Activated T-helper 1 cell treated with Interleukin-2 at 50 U/mL for 16 hours (primary cell): ENCODE measurements at places on chromosomes 6 and 20.

GRCh38 chr6:90807791-90808701 is 221.2 kb upstream of the MAP3K7 start:
- no peak for DNase-seq

GRCh38 chr6:100342830-100343229 is 121.9 kb downstream of the SIM1 start:
- no peak for DNase-seq

DNA sequence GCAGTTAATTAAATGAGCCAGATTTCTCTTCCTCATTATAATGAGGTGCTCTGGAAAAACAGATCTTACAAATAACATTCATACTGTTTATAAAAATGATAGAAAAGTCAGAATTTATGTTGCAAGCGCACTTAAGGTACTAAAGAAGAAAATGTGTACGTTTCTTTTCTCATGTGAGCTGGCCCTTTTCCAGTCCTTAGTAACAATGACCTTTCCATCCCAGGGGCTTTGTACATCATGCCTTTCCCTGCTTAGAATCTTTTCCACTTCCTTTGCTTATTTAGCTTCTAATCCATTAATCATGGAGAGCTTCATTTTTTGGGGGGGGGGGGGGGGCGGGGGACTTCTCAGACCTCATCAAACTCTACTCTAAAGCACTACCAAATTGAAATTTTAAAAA is 4.8 kb downstream of the FBXO5 start:
- DNase-seq = no peak

GRCh38 chr6:37459981-37460800 is 27.2 kb downstream of the CMTR1 start:
- no peak for DNase-seq

DNA sequence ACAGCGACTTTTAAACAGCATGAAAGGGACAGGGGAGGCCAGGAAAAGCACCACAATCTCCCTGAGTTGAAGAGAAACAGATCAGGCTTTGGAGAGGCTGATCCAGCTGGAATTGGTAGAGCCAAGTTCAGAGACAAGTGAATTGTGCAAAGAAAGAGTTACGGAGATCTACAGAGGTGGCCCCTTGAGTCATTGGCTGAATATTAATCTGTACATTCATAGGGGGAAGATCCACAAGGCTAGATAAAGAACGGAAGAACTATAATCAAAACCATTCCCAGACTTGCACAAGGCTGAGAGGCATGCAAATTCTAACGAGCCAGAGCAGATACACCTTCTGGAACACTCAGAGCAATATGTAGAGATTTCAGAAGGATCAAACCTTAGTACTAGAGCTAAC is 14.2 kb upstream of the FOXQ1 start:
- DNase-seq = no peak

DNA sequence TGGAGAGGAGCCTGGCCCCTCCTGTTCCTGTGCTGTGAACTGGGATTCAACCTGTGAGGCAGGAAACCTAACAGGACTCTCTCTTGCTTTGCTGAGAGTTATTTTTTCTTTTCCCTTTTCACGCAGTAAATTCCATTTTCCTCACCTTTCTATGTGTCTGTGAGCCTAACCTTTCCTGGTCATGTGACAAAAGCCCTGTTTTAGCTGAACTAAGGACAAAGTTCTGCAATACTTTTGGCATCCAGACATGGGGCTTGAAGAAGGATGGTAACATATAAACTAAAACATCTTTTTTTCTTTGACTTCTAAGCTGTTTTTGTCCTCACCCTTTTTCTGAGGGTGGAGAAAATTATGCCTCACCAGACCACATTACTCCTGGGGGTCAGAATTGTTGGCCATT is 368.5 kb downstream of the HTR1B start:
- DNase-seq = no peak

DNA sequence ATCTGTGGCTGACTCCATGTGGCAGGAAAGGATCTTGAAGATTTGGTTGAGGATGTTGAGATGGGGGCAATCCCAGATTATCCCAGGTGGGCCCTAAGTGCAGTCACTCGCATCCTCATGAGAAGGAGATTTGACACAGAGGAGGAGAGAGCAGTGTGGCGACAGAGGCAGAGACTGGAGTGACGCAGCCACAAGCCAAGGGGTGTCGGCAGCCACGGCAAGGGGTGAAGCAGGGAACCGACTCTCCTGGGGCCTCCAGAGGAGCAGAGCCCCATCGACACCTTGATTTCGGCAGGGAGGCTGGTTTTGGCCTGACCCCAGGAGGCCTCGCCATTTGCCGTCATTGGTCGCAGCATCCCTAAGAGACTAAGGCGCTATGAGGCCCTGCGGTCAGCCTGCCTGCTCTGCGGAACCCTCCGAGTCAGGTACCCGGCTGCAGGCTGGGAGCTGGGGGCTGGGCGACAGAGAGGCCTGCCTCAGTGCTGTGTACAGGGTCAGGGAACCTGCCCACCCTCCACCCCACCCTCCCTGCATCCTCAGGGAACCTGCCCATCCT is 12.5 kb downstream of the EEF1A2 start:
- DNase-seq = no peak

DNA sequence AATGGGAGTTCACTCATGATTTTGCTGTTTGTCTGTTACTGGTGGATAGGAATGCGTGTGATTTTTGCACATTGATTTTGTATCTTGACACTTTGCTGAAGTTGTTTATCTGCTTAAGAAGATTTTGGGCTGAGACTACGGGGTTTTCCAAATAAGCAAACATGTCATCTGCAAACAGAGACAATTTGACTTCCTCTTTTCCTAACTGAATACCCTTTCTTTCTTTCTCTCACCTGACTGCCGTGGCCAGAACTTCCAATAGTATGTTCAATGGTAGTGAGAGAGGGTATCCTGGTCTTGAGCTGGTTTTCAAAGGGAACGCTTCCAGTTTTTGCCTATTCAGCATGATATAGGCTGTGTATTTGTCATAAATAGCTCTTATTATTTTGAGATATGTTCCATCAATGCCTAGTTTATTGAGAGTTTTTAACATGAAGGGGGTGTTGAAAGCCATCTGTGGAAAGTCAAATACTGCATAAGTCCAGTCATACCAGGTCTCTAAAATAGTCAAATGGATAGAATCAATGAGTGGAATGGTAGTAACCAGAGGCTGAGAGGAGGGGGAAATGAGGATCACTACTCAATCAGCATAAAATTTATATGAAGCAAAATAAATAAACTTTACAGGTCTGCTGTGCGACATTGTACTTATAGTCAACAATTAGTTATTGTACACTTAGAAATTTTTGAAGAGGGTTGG is 610.4 kb upstream of the ADGRB3 start:
- no peak for DNase-seq

GRCh38 chr20:3621111-3621510 is 42.1 kb downstream of the GFRA4 start:
- DNase-seq = no peak

DNA sequence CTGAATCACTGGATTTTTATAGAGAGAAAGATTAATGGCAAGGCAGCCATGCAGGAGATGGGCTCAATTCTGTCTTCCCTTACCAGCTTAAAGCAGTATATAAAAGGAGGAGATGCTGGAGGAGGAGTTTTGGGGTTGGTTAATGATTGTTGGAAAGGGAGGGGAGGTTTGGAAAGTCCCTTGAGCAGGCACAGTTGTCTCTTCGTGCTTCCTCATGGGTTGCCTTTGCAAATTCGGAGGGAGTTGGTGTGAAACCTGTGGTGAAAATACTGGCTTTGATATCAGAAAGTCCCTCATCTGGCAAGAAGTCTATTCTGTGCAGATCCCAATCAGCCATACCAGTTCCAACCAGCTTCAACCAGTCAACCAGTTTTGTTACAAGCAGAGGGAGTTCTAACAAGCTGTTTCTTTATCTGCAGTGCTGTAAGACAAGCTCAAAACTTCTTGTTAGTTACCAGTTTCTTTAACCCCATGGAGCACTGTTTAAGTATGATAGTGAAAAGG is 107.0 kb downstream of the HIVEP1 start:
- no peak for DNase-seq
